Activated CD4-positive, alpha-beta T cell treated with anti-CD3 and anti-CD28 coated beads for 48 hours (primary cell): ENCODE measurements at places on chromosomes 5 and 9.

- no peak for DNase-seq
Observed at GRCh38 chr9:18346745-18347144, 127.2 kb upstream of the ADAMTSL1 start.

DNA sequence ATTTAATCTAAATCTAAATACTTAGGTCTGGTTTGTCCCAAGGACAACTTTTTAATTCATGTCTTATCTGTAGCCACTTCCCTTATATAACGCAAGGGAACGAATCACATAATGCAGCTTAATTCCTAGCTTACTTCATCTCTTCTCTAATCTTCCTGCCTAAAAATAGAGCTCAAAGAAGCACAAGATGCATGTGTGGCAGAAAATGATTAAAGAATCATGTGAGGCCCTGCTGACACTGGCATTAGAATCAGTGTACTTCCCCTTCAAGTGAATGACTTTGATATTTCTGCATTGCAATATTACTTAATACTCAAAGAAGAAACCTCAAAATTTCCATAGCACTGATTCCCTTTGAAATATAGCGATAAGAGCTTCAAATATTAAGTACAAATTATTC lies 317.9 kb upstream of the FTMT start:
- DNase-seq: no peak

DNA sequence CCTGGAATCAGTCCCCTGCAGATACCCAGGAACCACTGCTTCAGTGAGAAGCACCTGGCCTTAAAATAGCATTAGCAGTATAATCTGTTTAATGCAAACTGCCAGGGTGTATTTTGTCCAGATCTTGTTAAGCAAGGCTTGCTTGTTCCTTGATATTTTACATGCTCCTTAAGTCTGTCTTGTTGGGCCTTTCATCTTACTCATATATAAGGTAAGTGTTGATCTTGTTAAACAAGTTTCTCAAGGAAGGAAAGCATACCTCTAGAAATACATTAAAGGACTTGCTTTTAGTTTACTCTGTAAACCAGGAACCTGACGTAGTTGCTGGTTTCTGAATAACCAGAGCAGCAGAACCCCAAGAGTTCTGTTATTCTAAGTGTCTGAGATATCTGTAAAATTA lies 13.7 kb downstream of the HSPA4 start:
- no peak for DNase-seq

GRCh38 chr9:136856079-136856476 lies 3.9 kb downstream of the MAMDC4 start:
- DNase-seq: no peak

DNA sequence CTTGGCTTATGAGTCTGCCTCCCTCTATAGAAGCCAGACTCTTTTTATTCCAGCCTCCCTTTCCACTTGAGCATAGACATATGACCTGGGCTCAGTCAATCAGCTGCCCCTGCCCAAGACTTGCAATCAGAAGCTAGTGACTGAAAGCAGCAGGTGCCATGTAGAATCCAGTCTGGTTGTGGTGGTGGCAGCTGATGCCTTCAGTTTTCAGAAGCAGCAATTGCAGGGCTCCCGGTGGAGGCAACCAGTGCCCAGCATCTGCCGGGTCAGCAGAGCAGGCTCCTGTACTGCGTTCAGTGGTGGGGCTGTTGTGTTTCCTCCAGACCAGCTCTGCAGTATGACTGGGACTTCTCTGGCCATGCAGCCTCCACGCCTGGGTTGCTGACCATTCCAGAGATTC lies 53.9 kb upstream of the PALM2AKAP2 start:
- DNase-seq: no peak

DNA sequence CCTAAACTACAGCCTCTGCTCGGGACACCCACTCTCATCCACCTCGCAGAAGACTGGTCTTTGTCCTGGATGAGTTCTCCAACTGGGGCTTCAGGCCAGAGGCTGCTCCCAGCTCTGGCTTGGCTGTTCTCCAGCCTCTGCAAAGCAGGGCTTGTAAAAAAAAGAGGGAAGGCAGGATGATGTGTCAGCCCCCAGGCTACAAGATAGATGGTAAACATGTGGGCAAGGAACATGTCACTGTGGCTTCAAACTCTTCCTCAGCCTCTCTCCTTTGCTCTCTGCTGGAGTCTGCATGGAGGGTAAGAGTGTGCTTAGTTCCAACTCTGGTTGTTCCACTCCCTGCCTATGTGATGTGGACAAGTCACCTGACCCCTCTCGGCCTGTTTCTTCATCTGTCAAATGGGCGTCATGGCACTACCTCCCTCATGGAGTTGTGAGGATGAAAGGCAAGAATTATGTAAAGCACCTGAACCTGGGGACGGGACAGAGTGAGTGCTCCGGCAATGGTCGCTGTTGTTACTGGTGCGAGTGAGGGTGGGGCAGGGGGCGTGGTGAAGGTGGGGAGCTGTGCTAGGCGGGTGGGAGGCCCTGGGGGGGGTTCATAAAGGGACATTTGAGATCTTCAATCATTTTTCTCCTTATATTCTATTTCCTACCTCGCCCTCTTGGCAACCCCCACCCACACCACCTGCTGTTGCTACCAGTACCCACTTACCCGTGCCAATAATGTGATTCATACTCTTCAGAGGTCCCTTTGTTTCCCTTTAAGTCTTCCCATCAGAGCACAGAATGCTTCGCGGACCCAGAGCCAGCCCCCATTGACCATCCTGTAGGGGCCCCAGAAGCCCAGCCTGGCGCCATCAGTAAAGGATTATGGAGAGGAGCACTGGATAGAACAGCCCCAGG lies 6.8 kb upstream of the ZNF79 start:
- no peak for DNase-seq

DNA sequence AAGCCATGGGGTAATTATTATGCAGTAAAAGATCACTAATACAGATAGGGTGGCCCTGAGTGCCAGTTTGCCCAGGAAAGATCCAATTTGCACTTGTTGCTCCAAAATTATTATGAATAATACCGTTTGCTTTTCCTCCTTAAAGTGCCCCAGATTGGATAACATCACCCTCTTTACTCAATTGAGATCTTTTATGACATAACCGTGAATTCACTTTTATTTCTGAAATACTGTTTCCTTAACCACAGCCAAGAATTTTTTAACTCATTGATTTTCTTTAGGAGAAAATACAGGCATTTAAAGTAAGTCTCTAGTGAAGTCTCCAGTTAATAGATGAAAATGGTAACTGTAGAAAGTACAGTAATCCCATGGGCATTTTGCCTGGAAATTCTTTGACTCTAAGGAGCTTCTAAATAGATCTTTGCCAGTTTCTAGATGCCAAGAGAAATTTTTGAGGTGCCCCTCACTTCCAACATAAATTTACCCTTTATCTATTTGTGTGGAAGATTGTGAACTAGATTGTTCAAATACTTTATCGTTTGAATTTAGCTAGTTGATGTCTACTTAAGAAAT lies 99.2 kb downstream of the UHRF2 start:
- DNase-seq: no peak

DNA sequence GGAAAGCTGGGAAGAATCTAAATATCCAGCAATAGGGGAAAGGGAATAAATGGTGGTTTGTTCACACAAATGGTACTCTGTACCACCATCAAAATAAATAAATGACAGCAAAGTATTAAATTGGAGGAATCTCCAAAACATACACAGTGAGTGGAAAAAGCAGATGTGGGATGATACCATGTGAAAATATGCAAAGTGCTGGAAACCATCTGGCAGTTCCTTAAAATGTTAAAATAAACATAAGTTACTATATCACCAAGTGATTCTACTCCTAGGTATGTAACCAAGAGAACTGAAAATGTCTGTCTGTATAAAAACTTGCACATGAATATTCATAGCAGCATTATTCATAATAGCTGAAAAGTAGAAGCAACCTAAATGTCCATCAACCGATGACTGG lies 41.9 kb upstream of the TEX48 start:
- DNase-seq: no peak

DNA sequence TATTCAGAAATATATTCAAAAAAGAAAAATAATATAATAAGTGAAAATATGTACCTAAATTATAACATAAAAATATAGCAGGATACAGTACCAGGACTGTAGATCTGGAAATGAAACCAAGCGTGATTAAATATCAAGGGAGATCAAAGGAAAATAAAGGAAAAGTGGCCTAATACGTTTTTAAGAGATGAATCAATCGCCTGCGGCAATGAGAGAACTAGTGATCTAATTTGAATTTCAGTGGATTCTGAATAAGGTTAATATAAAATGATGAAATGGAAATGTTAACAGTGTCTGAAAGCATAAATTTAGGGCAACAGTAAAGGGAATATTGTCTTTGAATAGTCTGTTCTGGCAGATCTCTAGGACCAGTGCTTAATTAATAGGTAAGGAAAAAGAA lies 1761.9 kb upstream of the ACO1 start:
- no peak for DNase-seq

- DNase-seq: no peak
Observed at GRCh38 chr9:2043881-2044462, 28.8 kb downstream of the SMARCA2 start.

GRCh38 chr5:58255970-58256369 lies 203.9 kb downstream of the PLK2 start:
- DNase-seq: no peak

- no peak for DNase-seq
Observed at GRCh38 chr5:169280286-169280685, 20.7 kb downstream of the SLIT3 start.

DNA sequence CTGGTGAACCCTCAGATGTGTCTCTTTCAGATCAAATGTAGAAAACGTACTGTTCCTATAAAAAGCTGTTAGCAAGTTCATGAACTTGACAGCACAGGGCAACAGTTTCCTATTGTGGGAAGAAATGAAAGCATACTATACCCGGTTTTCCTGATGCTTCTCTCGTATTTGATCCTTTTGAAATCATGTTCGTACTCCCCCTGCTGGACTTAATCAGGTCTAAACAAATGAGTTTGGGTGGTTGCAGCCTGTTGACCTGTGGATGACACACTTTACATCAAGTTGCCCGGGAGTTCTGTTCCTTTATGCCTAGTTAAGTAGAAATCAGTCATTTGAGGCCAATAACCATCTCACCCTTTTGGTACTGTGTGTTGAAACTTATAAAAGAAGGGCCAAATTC lies 1992.3 kb downstream of the MAT2B start:
- no peak for DNase-seq

- DNase-seq: peak; percentile 48
Observed at GRCh38 chr5:95963650-95964410, 2.2 kb upstream of the ELL2 start.

- DNase-seq: no peak
Observed at GRCh38 chr5:124570285-124571035, 176.0 kb downstream of the ZNF608 start.

DNA sequence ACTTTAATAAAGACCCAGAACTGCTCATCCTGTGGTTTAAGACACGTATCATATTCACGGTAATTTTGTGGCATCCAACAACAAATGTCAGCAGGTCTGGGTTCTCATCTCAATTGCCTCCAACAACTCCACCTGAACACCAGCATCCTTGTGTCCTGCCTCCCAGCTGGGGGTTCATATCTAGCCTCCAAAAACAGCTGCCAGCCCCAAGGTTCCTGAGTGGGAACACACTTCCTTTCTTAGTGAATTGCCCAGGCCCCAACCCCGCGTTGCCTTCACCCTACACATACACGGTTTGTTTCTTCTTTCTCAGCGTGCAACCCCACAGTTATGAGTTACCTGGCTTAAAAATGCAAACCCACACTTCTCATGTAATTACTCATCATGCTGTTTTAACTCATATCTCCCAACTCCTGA lies 77.9 kb downstream of the SEMA4D start:
- DNase-seq: peak; percentile 75

GRCh38 chr9:21923694-21924093 lies 70.5 kb downstream of the CDKN2A start:
- no peak for DNase-seq
